Activated CD8-positive, alpha-beta memory T cell treated with anti-CD3 and anti-CD28 coated beads, Interleukin-2, amount 10 ng/mL, durations not matched to agents 7 days and 5 days (primary cell): ENCODE measurements at places on chromosomes 11 and 22.

- no peak for DNase-seq
Observed at GRCh38 chr11:79235696-79236095, 205.1 kb downstream of the TENM4 start.

- no peak for DNase-seq
Observed at GRCh38 chr22:26887916-26888315, 230.5 kb downstream of the MIAT start.

- no peak for DNase-seq
Observed at GRCh38 chr11:61106894-61107470, 4.7 kb downstream of the CD5 start.

DNA sequence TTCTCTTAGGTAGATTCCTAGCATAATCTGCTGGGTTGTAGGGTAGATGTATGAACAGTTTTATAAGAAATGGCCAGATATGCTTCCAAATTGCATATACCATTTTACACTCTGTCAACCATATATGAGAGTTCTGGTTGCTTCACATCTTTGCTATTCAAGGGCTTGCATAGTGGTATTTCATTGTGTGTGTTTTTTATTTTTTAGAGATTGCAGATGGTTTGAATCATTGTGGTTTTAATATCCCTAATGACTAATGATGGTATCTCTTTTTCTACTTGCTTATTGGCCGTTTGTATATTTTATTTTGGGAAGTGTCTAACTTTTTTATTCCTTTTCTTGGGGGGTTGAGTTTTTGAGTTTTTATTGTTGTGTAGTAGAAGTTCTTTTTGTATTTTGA is 26.9 kb downstream of the RNF214 start:
- DNase-seq: no peak

GRCh38 chr22:40204321-40205116 is 26.8 kb downstream of the TNRC6B start:
- DNase-seq: no peak

- no peak for DNase-seq
Observed at GRCh38 chr22:30127749-30128166, 47.5 kb downstream of the HORMAD2 start.

- DNase-seq: no peak
Observed at GRCh38 chr11:19744130-19744529, 31.5 kb downstream of the NAV2 start.

DNA sequence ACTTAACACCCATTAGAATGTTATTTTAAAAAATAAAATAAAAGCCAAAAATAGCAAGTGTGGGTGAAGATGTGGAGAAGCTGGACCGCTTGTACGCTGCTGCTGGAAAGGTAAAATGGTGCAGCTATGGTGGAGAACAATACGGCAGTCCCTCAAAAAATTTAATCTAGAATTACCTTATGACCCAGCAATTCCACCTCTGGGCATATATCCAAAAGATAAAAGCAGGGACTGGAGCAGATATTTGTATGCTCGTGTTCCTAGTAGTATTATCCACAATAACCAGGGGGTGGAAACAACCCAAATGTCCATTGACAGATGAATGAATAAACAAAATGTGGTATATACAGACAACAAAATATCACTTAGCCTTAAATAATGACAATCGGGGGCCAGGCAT is 6.1 kb upstream of the APOA5 start:
- DNase-seq: no peak

GRCh38 chr11:36711104-36711825 is 113.2 kb upstream of the RAG2 start:
- no peak for DNase-seq
